ENCODE measurements at places on chromosomes 11 and 22.

GRCh38 chr22:42317008-42317407 lies 46.6 kb upstream of the TCF20 start:
- DNase-seq, result no peak

GRCh38 chr22:33908171-33909074 lies 11.9 kb downstream of the LARGE1 start:
- no peak for DNase-seq

DNA sequence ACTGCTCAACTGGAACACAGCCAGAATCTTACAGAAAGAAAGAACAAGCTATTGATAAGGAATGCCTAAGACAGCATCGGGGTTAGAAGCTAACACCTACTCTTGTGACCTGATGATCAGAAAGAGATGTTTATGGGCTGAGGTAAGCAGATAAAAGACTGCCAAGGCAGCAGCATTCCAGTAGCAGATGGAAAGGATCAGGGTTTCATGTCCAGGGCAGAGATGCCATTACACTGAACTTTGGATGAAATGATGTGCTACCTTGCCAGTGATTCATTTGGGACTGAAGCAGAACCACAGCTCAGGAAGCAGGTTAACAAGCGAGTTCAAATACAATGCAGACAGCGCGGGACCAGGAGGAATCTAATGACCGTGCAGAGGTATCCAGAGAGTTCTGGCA lies 27.1 kb upstream of the APOA1 start:
- no peak for DNase-seq

DNA sequence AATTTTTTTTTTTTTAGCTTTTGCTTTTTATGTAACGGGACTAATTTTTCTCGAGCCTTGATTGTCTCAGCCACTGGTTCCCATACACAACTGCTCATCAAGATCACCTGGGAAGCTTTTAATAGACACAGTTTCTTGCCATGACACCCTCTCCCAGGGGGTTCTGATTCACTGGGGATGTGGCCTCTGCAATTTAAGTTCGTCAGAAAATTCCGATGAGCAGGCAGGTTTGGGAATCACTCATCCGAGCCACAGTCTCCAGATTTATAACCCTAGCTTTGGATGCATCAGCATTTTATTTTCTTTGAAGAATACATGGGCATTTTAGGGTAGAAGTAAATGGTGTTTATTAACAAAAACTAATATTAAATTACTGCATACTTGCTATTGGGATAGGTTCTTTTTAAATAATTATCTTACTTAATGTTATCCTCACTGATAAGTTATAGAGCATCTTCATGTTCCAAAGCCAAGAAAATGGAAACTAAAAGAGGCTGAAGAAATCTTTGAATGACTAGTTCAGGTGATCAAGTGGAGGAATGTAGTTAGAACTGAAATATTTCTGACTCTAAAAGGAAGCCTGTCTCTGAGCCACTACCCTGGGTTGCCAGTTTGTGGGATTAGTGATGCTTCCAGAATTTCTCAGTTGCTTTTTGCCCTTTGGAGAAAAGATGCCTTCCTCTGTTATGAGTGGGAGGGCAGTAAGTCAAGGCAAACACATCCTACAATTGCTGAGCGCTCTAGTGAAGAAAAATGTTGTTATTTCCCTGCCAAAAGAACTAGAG lies 319.0 kb downstream of the DDX10 start:
- DNase-seq, result no peak

GRCh38 chr22:47575291-47575690 lies 812.8 kb downstream of the TBC1D22A start:
- no peak for DNase-seq

- DNase-seq, result no peak
Observed at GRCh38 chr11:48029681-48030290, 49.4 kb downstream of the PTPRJ start.

- no peak for DNase-seq
Observed at GRCh38 chr11:72705442-72706365, 31.5 kb upstream of the PDE2A start.

DNA sequence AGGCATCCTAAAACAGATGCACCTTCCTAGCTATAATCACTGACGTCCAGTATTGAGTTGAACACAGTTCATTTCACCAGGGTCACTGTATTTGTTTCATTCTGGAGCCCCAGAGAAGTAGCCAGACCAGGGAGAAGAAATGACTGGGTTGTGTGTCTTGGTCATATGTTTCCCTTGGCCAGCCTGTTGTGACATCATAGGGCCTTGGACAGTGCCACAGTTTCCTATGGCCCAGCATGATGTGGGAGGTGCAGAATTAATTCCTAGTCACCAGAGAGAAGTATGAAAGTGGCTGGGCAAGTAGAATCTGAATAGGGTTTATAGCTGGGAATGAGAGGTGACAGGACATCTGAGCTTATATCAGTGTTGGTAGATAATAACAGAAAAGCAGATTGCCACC lies 84.0 kb upstream of the ZBED5 start:
- no peak for DNase-seq

DNA sequence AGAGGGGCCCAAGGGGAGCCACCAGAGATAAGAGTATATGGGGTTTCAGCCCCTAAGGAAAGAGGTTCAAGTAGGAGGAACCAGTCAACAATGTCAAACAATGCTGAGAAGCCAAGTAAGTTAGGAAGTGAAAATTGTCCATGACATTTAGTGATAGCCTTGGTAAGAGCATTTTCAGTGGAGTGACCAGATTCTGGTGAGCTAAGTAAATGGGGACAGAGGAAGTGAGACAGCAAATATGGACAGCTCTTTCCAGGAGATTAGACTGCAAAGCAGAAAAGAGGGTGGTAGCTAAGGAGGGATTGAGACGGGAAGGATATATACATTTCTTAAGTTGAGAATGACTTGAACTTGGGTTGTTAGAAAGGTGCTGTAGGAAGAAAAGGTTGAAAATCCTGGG lies 22.9 kb downstream of the POLD3 start:
- DNase-seq, result no peak
